CD4-positive, alpha-beta T cell treated with Interleukin-2 at 100 ng/mL for 4 hours (primary cell): ENCODE measurements at places on chromosomes 4 and X.

GRCh38 chr4:189033801-189034347, 894.6 kb downstream of the TRIML1 start:
- DNase-seq, result no peak

DNA sequence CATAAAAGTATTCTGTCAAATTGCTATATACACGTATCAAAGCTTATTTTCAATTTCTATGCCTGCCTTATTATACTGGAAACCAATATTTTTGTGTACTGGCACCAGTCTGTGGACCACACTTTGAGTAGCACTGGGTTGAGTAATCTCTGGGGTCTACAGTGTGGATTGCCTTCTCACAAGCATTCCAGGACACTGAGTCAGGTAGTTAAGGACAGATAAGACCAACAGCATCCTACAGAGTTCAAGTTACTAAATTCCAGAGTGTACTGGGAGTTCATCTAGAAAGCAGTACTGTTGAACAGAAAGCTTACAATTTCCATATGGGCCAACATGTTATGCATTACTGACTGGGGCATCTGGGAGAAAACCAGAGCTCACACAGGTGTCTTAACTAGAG, 61.8 kb downstream of the VMA21 start:
- no peak for DNase-seq

GRCh38 chr4:90852237-90852636, 725.0 kb downstream of the CCSER1 start:
- DNase-seq, result no peak

GRCh38 chrX:31092476-31092875, 20.6 kb upstream of the FTHL17 start:
- DNase-seq, result no peak

GRCh38 chr4:2494992-2495391, 26.1 kb downstream of the RNF4 start:
- DNase-seq, result no peak

GRCh38 chr4:169175035-169175434, 95.7 kb downstream of the SH3RF1 start:
- no peak for DNase-seq

- no peak for DNase-seq
These were observed 278.6 kb upstream of the DIPK2B start for GRCh38 chrX:45479196-45479834.

DNA sequence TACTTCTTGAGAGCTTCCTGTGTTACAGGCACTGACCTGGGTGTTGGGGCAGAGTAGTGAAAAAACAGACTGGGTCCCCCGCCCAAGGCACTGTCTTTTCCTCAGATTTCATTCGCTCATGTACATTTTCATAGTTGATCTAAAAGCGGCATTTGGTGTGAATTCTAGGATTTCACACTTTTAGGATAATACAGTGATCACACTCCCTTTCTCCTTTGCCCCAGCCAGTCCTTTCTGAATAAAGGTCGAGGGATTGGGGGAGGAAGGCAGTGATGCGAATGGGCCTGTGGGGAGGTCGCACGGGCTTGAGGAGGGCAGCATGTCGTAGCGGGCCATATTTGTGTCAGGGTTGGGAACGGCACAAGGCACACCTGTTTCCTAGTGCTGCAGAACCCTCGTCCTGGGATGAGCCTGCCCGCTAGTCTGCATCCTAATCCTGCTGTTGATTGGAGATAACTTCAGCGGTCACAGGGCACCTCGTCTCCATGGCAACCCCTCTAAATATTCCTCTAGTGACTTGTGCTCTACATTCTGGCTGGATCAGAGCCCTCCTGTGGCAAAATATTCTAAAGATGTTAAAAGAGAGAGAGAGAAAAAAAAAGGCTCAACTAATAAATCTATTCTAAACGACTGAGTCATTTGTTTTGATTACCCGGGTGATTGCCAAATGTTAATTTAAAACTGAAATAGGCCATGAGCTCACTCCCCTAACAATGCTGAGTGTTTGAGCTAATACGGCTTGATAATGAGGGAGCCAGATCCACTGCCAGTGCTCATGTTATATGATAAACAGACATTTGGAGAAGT, 21.8 kb downstream of the FHL1 start:
- DNase-seq, result no peak

- DNase-seq, result no peak
These were observed 16.8 kb downstream of the UGT8 start for GRCh38 chr4:114615435-114615834.

- no peak for DNase-seq
These were observed 181.7 kb upstream of the DDX53 start for GRCh38 chrX:22818061-22818460.

GRCh38 chrX:72295745-72296144, 10.0 kb downstream of the CITED1 start:
- no peak for DNase-seq

GRCh38 chrX:13029887-13030771, 14.3 kb downstream of the FAM9C start:
- DNase-seq, result peak; percentile 42

GRCh38 chrX:150362599-150363481, at the start of gene MAMLD1:
MAMLD1 (plus strand) TSS chrX:150363317; CDS start chrX:150445517, 82,200 bp downstream.
- DNase-seq, result peak; percentile 70

DNA sequence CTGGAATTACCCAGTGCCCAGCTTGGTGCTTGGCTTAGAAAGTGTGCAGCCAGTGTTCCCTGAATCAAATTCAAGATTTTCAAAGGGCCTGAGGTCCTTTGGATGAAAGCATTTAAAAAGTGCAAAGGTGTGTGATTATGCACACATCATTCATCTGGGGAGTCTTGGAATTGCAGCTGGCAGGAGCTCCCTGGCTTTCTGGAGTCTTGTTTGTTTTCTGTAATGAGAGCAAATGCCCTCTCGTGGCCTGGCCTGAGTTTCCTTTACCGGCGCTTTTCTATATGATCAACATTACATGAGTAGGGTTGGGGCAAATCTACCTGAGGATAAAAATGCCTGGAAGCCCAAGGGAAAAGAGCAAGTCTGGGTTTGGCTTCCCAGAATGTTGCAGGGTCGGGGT, 24.6 kb upstream of the SORCS2 start:
- no peak for DNase-seq

DNA sequence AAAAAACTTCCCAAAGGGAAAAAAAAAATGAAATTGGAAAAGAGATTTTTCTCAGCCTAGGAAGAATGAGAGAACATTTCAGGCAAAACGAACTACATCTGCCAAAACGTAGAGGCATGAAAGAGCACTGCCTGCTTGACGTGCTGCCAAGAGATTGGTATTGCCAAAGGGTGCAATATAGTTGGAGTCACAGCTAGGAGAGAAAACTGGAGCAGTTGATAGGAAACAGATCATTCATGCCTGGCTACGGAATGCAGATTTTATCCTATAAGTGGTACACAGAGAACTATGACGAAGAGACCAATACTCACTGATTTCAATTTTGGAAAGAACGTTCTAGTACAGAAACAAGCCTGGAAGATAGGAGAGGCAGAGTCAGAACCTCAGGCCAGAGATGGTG, 68.4 kb upstream of the IQCM start:
- no peak for DNase-seq

DNA sequence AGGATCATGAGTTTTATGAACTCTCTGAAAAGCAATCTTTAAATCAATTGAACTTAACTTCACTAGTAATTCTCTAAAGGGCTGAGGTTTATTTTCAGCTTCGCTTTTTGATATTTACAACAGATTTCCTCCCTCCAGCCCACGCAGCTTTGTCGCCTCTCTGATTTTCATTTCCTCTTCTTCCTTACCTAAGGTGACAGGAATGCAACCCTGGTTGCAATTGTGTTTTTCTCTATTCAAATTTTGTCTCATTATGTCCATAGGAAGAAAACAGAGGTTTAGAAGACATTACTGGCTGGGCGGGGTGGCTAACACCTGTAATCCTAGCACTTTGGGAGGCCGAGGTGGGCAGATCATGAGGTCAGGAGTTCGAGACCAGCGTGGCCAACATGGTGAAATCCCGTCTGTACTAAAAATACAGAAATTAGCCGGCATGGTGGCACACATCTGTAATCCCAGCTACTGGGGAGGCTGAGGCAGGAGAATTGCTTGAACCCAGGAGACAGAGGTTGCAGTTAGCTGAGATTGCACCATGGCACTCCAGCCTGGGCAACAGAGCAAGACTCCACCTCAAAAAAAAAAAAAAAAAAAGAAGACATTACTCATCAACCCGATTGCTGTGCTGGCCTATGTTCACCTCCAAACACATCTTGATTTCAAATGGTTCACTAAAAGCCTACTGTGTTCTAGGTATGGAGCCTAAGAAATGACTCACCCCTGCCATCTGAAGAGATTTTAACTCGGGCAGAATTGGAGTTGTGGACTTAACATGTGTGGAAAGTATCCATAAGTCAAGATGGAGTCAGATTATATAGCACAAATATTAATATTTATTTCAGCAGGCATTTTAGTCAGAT, 36.8 kb downstream of the VSIG4 start:
- no peak for DNase-seq

- no peak for DNase-seq
These were observed 237.6 kb upstream of the NDST3 start for GRCh38 chr4:117796677-117797076.

GRCh38 chr4:68124262-68124661, 5.4 kb downstream of the TMPRSS11F start:
- no peak for DNase-seq

GRCh38 chr4:134089885-134090284, 111.7 kb downstream of the PABPC4L start:
- DNase-seq, result no peak
